ENCODE measurements at places on chromosomes 2 and 18.
A peak's percentile ranks its signal among the peaks of the same experiment; 100 is the strongest.

GRCh38 chr2:178522950-178523595, 42.8 kb downstream of the PLEKHA3 start:
- peak; percentile 59 for DNase-seq

GRCh38 chr2:133247631-133248030, 320.6 kb downstream of the NCKAP5 start:
- no peak for DNase-seq

GRCh38 chr18:40652321-40652720, 1302.7 kb upstream of the PIK3C3 start:
- no peak for DNase-seq

DNA sequence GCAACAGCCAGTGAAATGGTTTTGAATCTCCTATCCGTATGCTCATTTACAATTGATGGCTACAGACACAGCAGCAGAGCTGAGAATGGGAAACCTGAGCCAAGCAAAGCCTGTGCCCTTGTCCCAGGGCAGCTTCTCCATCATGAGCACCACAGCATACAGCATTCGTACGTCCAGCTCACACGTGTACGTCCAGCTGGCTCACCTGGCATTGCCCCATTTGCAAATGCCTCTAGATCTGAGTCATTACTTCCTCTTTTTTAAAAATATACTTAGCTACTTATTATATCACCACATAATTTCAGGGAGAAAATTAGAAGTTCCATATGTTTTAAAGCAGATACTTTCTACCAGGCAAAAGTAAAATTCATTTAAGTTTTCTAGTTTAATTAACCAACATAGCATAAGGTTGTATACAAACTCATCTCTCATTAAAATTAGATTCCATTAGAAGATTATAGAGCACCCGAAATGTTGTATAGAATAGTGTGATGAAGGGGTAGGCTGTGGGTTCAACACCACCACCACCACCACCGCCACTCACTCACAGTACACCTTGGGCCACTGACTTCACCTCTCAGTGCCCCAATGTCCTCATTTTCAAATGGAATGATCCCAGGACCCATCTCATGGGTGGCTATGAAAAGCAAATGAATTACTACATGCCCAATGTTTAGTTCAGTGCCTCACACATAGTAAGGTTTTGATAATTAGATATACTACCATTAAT, 31.4 kb upstream of the TMEM177 start:
- DNase-seq, result no peak

DNA sequence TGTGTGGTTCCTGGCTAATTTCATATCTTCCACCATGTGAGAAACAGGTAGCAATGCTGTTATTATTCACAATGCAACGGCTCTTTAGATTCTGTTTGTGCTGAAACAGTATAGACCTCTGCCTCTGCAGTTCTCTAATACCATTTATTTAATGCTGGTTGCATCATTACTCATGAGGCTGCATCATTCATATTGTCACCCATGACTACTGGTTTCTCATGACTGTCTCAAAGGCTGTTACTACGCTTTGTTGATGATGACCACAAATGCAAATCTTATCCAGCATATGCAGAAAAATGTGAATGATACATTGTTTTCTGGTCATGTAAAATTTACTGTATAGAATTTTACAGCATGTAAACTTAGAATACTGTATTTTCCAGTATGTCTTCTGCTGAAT, 22.5 kb downstream of the CAVIN2 start:
- DNase-seq, result no peak

DNA sequence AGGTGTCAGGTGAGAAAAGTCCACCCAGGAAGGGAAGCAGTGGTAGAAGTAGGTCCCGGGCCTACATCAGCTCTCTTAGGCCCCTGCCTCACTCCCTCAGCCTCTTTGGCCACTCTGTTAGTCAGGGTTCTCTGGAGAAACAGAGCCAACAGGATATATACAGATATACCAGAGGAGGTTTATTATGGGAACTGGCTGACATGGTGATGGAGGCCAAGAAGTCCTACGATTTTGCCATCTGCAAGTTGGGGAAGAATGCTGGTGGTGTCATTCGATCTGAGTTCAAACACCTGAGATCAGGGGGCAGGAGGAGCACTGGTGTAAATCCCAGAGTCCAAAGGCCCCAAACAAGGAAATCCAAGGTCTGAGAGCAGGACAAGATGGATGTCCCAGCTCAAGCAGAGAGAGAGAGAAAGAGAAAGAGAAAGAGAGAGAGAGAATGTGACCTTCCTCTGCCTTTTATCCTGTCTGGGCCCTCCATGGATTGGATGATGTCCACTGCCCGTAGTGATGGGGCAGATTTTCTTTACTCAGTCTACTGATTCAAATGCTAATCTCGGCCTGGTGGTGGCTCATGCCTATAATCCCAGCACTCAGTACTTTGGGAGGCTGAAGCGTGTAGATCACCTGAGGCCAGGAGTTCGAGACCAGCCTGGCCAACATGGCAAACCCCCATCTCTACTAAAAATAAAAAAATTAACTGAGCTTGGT, 111.1 kb upstream of the MYCN start:
- DNase-seq, result no peak

Data from stimulated activated CD4-positive, alpha-beta T cell treated with anti-CD3 and anti-CD28 coated beads, Interleukin-12 subunit alpha, Interleukin-12 subunit beta, amount 100 ng/mL, for 24 hours (primary cell).